ENCODE measurements at places on chromosomes 3 and 15.

- DNase-seq: peak; percentile 3
These were observed 24.5 kb downstream of the RSRC1 start for GRCh38 chr3:158134363-158134762.

GRCh38 chr3:149955449-149955848 lies 15.2 kb downstream of the PFN2 start:
- no peak for DNase-seq

GRCh38 chr3:30578479-30578878 lies 27.9 kb upstream of the TGFBR2 start:
- DNase-seq: peak; percentile 87

DNA sequence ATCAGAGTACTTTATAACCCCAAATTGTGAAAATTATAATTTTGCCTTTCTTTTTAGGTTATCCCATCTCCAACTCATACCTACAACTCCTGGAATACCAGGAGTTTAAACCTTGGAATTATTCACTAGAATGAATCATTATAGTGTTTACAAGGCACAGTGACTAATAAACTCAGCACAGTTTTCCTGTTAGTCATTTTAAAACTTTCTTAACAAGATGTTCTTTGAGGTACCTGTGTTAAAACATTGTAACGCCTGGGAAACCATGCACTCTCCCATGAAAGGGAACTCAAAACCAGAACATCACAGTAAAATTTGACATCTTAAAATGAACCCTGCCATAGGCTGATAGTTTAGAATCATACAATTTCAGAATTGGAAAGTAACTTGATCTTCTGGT lies 132.4 kb upstream of the OSTN start:
- peak; percentile 54 for DNase-seq

GRCh38 chr3:161273589-161274218 lies 52.6 kb downstream of the NMD3 start:
- DNase-seq: peak; percentile 42

DNA sequence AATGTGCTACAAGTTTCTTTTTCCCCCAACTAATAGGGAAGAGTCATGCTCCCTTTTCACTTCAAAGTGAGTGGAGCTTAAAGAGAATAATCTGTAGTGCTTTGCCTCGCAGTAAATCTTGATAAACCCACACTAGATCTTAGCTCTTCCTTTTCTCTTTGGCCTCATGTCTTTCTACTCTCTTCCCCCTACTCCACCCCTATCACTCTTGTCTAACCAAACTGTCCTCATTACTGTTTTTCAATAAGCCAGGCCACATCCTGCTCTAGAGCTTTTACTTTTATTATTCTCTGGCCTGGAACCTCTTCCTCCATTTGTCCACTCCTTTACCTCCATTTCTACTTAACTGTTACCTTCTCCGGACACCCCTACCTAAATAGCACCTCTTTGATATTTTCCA lies 291.0 kb upstream of the SATB1 start:
- no peak for DNase-seq

GRCh38 chr15:75661100-75661755 lies 13.5 kb downstream of the SNX33 start:
- DNase-seq: peak; percentile 96

DNA sequence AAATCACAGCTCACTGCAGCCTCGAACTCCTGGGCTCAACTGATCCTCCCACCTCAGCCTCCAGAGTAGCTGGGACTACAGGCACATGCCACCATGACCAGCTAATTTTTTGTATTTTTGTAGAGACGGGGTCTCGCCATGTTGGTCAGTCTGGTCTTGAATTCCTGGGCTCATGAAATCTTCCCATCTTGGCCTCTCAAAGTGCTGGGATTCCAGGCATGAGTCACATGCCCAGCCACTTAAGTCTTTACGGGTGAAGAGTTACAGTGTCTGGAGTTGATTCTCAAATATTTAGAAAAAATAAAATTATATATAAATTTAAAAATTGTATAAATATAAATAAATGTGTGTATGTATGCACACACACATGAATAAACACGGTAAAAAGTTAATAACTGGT lies 14.5 kb upstream of the KBTBD12 start:
- DNase-seq: no peak

DNA sequence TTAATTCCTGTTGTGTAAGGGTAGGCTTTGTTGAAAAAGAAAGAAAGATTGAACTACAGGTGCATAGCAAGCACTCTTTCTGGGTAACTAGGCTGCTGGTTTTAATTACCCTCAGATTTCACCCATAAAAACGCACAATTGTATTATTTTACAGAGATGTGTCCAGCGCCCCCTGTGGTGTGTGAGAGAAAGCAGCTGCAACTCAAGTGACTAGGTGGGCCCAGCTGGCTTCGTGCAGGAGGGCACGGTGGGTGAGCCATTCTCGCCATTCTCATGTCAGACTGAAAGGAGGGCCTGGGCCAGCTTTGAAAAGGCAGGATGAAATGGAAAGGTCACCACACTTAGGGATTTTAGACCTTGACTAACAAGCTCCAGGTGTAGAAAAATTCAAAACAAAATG lies 122.6 kb downstream of the LRIG1 start:
- peak; percentile 21 for DNase-seq

GRCh38 chr3:162643245-162643644 lies 1146.6 kb downstream of the OTOL1 start:
- peak; percentile 3 for DNase-seq

- no peak for DNase-seq
These were observed 163.1 kb downstream of the ZNF385D start for GRCh38 chr3:21587894-21588293.

- no peak for DNase-seq
These were observed 182.2 kb downstream of the GAP43 start for GRCh38 chr3:115805520-115805919.

DNA sequence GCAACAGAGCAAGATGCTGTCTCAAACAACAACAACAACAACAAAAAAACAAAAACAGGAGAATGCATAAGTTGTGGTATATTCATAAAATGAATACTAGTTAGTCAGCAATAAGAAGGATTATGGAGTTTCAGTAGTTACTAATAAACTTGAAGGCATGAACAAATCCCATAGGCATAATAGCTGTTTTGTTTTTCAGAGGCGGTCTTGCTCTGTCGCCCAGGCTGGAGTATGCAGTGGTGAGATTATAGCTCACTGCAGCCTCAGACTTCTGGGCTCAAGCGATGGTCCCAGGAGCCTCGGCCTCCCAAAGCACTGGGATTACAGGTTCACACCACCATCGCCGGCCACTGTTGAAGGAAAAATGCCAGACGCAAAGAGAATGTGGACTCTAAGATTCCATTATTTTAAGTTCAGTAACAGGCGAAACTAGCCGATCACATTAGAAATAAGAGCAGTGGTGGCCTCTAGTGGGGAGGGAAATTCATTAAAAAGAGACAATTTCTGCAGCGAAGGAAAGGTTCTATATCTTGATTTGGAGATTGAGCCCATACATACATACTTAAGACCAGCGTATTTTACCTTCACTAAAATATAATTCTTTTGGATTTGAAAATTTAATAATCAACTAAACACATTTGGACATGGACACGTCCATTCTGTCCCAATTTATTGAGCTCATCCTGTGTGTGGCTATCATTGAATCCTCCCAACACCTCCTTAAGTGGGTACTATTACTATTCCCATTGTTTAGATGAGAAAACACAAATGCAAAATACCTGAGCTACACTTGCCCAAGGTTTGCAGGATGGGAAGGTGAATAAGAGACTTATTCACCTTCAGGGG lies 27.4 kb upstream of the HDAC11 start:
- DNase-seq: peak; percentile 55

- DNase-seq: no peak
These were observed 14.1 kb downstream of the FXR1 start for GRCh38 chr3:180926526-180926925.

- no peak for DNase-seq
These were observed 38.2 kb downstream of the ABHD5 start for GRCh38 chr3:43728947-43729346.

DNA sequence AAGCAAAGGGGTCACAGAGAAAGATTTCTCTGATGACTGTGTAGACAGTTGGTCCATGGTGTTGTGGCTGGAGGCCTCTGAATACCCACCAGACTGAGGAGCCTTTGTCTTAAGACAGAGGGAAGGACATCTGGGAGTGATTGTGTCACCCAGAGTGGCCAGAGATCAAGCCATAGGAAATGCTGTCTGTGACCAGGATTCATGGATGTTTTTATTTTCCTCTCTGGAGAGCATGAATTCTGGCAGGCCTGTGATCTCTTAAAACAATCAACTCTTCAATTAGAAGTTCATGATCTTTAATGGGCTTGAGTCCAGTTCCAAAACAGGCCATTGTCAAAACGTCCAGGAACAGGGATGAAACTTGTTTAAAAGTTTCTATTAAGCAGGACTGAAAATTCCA lies 198.9 kb upstream of the CTDSPL start:
- no peak for DNase-seq

DNA sequence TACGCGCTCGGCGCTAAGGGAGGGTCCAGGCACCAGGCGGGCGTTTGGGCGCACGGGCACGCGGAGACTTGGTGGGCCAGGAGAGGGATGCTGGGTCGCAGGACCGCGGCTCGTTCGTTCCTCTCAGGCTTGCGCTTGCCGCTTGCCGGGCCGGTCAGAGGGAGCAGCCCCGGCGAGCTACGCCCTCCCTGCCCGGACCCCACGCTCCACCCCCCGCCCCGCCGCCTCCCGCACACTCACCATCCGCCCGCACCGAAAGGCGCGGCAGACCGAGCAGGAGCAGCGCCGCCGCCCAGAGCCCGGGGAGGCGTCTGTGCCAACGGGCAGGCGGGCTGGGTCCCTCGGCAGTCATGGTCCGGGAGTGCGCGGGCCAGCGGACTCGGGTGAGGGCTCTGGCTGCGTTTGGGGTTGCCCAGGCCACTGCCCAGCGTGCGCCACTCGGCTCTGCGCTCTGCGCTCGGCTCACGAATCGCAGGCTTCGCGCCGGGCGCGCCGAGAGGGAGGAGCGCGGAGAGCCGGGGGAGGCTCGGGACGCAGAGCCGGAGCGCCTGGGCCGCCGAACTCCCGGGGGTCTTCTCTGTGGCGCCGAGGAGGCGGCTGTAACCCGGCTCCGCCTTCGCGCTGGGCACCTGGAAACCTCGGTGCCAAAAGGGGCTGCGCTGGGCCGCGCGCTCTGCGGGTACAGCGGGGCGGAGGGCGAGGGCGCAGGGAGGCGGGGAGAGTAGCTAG lies at the start of gene SUSD5:
Gene SUSD5, minus strand, starts transcription at position 365 of the 729 bp plus-strand sequence. Its CDS starts 13 bp downstream, at position 352.
- peak; percentile 68 for DNase-seq

- DNase-seq: no peak
These were observed 504.6 kb downstream of the FOXP1 start for GRCh38 chr3:71078723-71079525.

DNA sequence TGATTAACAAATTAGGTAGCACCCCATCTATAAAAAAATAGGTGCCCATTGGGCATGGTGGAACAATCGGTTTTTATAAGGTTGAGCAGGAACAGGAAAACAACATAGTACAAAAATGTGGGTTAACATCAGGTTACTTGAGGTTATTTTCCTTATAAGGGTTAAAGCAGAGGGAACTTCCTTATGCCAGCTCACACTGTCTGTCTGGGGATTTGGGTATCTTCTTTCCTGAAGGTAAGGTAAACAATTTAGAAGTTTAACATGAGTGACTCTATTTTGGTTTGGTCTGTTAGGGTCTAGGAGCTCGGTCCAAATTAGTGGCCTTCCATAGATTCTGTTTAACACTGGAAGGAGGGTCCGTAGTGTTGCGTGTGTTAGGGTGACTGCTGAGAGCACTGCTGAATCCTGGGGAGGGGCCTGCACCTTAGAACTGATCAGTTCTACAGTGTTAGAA lies 14.7 kb downstream of the CHD2 start:
- peak; percentile 32 for DNase-seq

- DNase-seq: no peak
These were observed 160.8 kb downstream of the ALCAM start for GRCh38 chr3:105527535-105527934.

GRCh38 chr3:195307711-195308110 lies 36.8 kb upstream of the XXYLT1 start:
- DNase-seq: no peak

GRCh38 chr3:32340611-32341365 lies 50.9 kb upstream of the CMTM7 start:
- DNase-seq: no peak

DNA sequence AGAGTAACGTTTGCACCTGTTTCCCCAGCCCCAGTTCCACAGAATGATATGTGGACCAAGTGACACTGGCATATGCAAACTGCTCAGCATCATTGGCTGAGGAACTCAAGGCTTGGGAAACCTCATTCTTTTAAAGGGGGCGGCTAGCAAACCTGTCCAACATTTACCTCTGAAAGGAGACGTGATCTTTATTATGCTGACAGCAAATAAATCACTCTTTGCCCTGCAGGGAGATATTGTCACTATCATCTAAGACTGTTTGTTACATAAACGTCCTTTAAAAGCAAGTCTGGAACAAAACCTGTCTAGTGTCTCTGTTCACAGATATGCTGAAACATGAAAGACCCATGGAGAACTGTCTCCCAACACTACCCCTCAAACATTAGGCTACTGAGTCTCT lies 21.5 kb downstream of the CA12 start:
- no peak for DNase-seq

DNA sequence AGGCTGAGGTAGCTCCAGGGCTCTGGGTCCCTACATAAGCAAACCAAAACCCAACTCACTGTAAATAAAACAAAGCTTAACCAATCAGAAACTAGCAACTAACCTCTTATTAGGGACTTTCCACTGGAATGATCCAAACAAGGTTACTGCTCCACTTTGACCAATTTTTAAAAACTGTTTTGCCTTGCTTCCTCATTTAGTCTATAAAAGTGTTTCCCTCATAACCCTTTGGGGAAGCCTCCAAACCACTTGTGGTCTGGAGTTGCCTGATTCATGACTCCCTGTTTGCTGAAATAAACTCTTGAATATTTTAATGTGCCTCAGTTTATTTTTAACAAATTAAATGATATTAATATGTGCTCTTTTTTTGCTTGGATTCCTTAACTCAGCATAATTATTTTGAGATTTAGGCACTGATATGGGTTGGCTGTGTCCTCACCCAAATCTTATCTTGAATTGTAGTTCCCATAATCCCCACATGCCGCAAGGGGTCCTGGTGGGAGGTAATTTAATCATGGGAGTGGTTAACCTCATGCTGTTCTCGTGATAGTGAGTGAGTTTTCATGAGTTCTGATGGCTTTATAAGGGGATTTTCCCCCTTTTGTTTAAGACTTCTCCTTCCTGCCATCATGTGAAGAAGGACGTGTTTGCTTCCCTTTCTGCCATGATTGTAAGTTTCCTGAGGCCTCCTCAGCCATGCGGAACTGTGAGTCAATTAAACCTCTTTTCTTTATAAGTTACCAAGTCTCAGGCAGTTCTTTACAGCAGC lies 90.6 kb downstream of the CD200R1L start:
- DNase-seq: no peak

- DNase-seq: no peak
These were observed 202.4 kb upstream of the ICE2 start for GRCh38 chr15:60681353-60681752.

- no peak for DNase-seq
These were observed 60.9 kb upstream of the MEX3B start for GRCh38 chr15:82106679-82107078.

- no peak for DNase-seq
These were observed 41.6 kb downstream of the GOLGA6L10 start for GRCh38 chr15:82307714-82308081.

DNA sequence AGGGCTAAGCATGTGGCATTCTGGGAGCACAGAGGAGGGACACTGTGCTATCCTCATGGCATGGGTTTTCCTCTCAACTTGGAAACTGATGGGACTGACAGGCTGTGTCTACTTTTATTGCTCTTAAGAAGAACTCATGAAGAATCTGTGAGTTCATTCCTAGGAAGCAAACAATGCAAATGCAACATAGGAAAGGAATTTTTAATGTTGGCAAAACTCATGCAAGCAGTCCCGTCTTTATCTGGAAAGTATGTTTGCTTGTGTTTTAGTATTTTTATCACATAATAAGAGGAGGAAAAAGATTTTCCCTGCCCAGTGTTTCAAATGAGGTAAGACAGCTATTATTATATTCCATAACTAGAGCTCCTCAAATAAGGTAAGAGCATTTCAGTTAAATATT lies 89.7 kb downstream of the TRIM42 start:
- no peak for DNase-seq

All from EL (cell line).